ENCODE measurements at places on chromosomes 3 and 15.
A peak's percentile ranks its signal among the peaks of the same experiment; 100 is the strongest.

- no peak for DNase-seq
Measured at GRCh38 chr15:31101262-31102038, at the start of gene TRPM1. TSS of gene TRPM1 (minus strand) at chr15:31101725. CDS start at chr15:31081355, 20,370 bp downstream.

- DNase-seq, result no peak
Measured at GRCh38 chr15:67193223-67193990, 61.1 kb downstream of the AAGAB start.

GRCh38 chr3:55646121-55646520, 159.0 kb upstream of the WNT5A start:
- no peak for DNase-seq

DNA sequence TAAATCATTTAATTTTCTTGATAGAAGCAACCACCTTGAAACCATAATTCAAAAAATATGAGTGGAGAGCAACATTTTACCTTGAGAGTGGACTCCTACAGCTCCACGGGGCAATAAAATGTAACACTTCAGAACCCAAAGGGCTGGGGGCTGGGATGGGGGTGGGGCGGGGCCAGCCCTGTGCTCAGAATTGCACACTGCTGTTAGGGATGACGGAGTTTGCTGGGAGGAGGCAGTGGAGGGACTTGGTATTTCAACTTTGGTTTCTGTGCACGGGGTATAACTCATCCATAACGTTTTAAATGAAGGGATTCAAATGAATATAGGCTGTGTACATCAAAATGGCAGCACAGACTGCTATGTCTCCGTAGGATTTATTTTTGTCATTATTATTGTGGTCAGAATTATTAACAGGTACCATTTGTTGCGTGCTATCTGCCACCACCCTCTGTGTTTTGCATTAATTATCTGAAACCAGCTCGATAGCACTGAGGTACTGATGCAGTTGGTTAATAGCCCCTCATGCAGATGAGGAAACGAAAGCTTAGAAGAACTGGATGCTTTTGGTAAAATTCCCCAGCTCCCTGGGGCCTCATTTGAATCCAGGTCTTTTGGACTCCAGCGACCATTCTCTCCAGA, 29.4 kb upstream of the WNT5A start:
- DNase-seq, result no peak

DNA sequence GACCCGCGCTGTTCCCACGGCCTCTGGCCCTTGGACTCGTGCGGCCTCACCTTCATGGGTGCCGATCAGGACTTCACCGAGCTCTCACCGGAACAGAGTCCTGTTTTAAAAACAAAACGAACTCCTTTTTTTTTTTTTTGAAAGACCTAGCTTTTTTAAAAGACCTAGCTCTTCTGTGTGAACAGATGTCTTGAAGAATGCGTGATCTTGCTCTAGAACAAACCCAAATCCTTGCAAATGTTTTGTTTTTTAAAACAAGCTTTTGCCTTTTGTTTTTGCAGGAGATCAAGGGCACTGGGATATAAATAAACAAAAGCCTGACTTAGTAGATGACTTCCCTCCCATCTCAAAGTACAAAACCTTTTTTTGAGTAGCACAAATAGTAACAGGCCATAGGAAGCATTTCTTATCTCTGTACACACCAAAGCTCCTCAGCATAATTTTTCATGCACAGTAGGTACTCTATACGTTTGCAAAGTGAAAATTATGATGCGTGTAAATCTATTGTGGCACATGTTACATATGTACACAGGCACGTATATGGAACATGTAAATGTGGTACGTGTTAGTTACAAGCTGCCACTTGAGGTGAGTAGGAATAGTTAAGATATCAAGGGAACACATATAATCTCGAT, 1.1 kb upstream of the MSL2 start:
- DNase-seq, result no peak

DNA sequence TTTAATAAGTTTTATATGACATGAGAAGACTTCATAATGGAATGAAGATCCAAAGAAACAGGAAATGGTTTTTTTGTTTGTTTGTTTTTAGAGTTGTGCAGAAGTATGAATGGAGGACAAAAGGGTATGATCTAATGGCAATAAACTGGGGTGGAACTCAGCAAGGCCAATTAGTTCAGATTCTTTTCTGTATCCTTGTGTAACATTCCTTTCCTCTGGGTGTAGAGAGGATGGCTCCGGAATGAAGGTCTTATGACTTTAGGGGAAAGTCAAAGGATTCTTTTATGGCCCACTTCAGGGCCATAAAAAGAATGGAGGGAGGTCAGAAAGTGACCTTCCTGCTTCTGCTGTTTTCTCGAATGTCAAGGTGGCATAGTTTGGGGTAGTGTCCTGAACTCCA, 152.6 kb downstream of the DPH6 start:
- DNase-seq, result no peak

GRCh38 chr15:61227269-61227949, 1.7 kb downstream of the RORA start:
- no peak for DNase-seq

DNA sequence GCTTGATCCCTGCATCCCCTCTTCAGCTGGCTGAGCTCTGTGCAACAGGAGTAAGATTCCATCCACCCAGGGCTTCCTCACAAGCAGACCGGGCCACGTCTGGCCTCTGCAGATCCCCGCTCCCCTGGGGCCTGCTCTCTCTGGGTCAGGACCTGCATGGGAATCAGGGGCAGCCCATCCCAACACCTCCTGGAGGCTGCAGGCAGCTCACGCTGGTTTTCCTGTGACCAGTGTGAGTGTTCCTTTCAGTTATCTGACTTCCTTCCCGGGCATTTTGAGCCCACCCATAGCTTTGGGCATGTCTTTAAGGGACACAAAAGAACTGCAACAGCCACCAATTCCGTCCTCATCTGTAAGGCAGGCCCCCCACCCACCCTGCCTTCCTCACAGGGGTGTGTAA, 16.3 kb downstream of the NUP210 start:
- no peak for DNase-seq

- DNase-seq, result no peak
Measured at GRCh38 chr3:100297784-100298183, 36.8 kb upstream of the NIT2 start.

GRCh38 chr3:106014518-106014917, 145.7 kb upstream of the CBLB start:
- peak; percentile 51 for DNase-seq

DNA sequence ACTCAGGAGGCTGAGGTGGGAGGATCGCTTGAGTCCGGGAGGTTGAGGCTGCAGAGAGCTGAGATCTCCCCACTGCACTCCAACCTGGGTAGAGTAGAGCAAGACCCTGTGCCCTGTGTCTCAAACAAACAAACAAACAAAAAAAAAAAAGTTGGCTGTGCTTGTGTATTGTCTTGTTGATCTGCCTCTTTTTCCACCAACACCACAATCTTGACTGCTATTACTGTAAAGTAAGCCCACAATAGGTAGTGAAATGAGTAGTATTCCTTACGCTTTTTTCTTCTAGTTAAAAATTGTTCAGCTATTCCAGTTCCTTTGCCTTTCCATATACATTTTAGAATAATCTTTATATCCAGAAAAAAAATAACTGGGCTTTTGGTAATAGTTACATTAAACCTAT, 35.5 kb downstream of the PTH1R start:
- DNase-seq, result no peak

- DNase-seq, result no peak
Measured at GRCh38 chr3:19898721-19899120, 35.3 kb downstream of the EFHB start.

DNA sequence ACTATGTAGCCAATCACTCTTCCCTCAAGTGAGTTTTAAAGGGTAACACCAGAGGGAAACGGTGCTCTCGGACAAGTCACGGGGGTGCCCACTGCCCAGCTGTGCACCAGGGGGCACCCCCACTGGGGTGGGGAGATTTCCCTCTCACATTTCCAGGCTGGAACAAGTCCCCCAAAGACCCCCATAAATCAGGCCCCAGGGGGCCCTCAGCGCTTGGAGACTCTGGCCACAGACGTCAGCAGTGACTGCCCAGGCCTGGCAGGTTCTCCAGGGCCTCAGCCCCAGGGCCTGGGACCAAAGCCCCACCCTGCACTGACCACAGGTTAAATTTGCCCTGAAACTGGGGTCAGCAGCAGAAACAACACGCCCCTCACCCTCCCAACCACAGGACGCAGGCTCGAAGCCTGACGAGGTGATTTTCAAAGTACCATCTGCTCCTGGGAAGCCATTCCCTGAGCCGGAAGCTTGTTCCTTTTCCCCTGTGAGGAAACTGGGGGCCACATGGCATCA, 17.0 kb downstream of the XXYLT1 start:
- DNase-seq, result no peak

DNA sequence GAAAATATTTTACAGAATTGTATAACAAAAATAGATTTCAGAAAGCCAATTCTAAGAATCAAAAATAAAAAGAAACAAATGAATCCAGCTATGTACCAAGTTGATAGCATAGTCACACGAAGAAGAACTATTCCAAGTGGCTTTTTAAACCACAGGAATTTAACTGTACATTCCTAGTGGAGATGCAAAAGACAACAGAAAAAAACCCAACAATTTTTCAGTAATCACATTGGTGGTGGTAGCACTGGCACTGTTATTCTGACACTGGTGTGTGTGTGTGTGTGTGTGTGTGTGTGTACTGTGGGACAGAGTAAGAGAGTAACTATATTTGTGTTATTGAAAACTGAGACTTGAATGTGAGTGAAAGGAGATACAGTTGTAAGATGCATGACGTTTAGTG, 9.1 kb downstream of the BFSP2 start:
- DNase-seq, result no peak

- DNase-seq, result no peak
Measured at GRCh38 chr3:71307991-71308697, 275.4 kb downstream of the FOXP1 start.

GRCh38 chr3:99111235-99111634, 209.7 kb upstream of the DCBLD2 start:
- DNase-seq, result no peak

DNA sequence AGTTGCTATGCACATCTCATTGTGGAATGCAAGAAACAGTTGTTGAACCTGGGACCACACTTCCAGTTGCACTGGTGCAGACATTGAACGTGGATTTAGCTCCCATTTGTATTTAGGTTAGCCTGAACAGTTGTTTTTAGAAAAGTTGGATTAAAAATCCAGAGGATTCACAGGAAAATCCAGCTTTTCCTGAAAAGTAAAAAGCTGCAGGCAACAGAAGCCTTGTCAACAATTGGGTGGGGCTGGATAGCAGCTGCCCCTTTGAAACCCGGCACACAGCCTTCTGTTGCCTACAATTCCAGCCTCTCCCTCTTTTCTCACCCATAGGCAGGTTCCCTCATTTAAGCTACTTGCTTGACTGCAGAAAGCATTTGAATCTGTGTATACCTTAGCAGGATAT, 165.3 kb upstream of the TBL1XR1 start:
- no peak for DNase-seq

- DNase-seq, result no peak
Measured at GRCh38 chr3:36937492-36937891, 7.4 kb downstream of the TRANK1 start.

- DNase-seq, result no peak
Measured at GRCh38 chr3:193553586-193553985, 1.1 kb downstream of the ATP13A4 start.

DNA sequence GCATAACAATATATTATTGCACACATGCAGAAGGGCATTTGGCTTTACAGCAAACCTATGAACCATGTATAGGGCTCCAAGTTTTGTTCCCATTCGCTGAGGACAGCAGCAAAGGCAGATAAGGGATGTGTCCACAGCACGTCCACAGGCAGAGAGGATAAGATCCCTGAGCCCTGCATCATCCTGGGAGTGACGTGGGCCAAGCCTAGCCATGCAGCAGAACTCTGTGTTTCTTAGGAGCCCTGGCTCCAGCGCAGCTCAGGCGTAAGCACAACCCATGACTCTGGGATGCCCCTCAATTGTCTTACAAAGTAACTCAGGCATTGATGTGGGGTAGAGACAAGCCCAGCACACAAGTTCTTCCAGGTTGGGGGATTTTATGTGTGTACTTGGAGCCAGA, 194.3 kb upstream of the CTDSPL start:
- DNase-seq, result no peak

GRCh38 chr15:66734961-66735908, 33.2 kb downstream of the SMAD6 start:
- DNase-seq, result no peak

DNA sequence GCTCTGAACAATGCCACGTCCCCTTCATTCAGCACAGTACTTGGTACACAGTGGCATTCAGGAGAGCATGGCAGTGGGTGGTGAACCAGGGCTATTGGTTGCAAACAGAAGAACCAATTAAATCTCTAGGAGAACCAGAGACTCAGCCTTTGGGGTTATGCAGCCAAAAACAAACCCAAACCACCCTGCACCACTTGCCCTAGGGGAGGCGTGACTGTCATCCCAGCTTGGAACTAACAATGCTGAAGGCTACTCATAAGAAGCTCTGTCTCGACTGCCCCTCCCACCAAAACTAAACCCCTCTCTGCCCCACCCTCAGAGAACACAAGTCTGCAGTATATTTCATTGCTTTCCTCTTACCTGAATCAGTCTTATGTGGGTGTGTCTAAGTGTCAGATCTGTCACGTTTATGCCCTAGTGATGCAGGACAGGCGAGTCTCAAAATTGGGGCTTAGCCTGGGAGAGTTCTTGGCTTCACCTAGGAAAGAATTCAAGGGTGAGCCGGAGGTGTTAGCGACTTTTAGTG, 15.2 kb upstream of the KLHL40 start:
- DNase-seq, result no peak

DNA sequence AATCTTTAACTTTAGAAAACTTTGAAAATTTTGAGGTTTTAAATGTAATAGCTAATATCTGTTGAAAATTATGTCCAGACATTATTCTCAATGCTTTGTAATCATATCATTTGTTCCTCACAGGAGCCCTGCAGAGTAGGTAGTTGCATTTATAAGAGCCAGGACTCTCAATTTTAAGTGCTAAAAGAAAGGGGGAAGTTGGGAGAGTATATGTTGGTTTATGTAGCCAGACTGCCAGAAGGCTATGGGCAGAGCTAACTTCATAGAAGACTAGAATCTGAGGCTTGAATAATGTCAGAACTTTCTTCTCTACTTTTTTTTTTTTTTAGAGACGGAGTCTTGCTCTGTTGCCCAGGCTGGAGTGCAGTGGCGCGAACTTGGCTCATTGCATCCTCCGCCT, 9.1 kb downstream of the VPS8 start:
- DNase-seq, result no peak

- no peak for DNase-seq
Measured at GRCh38 chr3:128324911-128325592, 141.6 kb downstream of the DNAJB8 start.

GRCh38 chr3:132538072-132538471, 59.0 kb upstream of the ACKR4 start:
- no peak for DNase-seq

DNA sequence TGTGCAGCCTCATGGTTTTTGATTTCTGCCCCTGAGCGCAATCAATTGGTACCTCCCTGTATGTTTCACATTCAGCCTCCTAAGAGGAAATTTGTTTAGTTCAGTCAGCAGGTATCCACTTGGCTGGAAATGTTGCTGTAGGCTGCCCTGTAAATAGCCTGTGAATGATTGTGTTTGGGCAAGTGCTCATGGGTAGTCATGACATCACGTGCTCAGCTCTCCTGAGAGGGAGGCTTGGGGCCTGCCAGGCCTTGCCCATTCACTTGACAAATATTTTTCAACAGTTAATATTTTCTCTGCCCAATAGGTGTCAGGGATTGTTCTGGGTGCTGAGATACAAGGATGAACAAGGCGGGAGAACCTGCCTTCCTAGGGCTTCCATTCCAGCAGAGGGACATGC, 13.3 kb downstream of the HRH1 start:
- DNase-seq, result no peak

GRCh38 chr3:23932571-23932970, 12.5 kb upstream of the NR1D2 start:
- peak; percentile 22 for DNase-seq

- no peak for DNase-seq
Measured at GRCh38 chr15:50698101-50698500, 11.5 kb upstream of the TRPM7 start.

GRCh38 chr15:58139989-58140522, 1.9 kb downstream of the AQP9 start:
- peak; percentile 96 for DNase-seq
